ENCODE measurements at places on chromosomes 12 and 14.

DNA sequence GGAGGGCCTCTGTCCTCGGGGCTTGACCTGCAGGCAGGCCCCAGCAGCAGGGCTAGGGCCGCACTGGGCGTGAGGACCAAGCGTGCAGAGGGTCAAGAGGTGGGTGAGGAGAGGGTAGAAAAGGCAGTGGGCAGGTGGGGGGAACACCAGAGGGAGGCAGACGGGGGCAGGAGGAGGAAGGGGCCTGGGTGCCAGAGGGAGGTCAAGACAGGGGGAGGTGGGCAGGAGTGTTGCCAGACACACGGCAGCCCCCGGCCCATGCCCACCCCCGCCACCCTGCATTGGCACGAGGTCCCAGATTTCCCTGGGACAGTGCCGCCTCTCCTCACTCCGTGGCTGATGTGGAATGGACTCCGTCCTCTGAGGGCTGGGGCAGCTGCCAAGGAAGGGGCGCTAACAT, 8.2 kb downstream of the TMEM121 start:
- DNase-seq, result no peak

GRCh38 chr12:32970465-32971110, 74.0 kb upstream of the PKP2 start:
- DNase-seq, result no peak

DNA sequence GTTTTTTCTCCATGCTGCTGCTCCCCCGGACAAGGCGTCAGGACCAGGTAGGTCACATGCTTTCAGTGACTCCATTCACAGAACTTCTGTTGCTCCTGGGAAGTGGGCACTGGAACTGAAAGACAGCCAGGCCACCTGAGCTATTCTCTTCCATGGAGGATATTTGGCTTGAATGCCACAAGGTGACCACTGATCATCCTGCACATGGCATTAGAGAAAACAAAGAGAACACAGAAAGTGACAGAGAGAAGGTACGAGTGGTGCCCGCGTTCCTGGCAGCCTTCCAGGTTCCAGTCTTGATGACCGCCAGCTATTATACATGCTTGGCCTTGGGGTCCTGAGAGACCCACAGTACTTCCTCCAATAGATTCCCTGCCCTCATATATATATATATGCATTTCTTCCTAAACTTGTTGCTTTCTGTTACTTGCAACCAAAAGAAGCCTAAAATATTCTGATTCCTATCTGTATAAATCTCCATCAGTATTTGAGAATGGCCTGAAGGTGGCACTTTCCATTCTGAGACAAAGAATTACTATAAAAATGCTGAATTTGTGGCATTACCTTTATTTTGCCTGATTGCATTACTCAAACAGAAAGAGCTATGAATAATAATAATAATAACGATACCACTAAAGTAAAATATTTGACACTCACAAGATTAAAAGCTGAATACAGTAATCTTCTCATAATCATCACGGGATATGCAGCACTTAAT, 174.9 kb downstream of the FOXN3 start:
- DNase-seq, result no peak

DNA sequence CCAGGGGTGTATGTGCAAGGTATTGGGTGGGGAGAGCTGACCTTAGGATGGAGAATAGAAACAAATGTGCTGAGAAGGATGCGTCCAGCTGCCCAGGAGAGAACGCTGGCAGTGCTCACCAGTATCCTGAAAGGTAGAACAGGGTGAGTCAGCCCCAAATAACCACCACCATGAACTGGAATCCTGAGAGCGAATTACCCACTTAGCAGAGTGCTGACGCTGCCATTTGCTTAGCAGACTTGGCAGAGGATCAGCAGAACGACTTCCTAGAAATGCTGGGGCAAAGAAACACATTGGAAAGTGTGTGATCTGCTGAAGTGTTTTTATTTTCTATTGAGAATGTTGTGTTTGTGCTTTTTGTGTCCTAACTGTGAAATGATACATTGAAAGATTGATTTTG, 213.6 kb downstream of the ADGRD1 start:
- no peak for DNase-seq

- no peak for DNase-seq
Measured at GRCh38 chr14:92984082-92984788, 61.3 kb downstream of the CHGA start.

GRCh38 chr12:52495389-52495788, 2.3 kb upstream of the KRT6A start:
- no peak for DNase-seq

- DNase-seq, result no peak
Measured at GRCh38 chr14:27612121-27612520, 1014.3 kb upstream of the NOVA1 start.

DNA sequence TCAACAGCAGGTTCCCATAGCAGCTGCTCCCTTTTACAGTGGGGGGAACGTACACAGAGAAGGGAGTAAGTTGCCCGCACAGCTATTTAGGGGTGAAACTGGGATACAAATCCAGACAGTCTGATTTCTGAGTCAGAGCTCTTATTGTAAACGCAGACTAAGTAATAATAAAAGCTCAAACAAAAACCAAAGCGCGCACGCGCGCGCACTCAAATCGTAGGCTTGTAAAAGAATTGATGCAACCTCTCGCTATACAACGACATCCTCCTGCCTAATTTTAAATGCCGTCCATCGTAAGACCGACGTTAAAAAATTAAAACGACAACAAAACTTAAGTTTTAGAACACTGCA, 747 bp upstream of the DACT1 start:
- no peak for DNase-seq

DNA sequence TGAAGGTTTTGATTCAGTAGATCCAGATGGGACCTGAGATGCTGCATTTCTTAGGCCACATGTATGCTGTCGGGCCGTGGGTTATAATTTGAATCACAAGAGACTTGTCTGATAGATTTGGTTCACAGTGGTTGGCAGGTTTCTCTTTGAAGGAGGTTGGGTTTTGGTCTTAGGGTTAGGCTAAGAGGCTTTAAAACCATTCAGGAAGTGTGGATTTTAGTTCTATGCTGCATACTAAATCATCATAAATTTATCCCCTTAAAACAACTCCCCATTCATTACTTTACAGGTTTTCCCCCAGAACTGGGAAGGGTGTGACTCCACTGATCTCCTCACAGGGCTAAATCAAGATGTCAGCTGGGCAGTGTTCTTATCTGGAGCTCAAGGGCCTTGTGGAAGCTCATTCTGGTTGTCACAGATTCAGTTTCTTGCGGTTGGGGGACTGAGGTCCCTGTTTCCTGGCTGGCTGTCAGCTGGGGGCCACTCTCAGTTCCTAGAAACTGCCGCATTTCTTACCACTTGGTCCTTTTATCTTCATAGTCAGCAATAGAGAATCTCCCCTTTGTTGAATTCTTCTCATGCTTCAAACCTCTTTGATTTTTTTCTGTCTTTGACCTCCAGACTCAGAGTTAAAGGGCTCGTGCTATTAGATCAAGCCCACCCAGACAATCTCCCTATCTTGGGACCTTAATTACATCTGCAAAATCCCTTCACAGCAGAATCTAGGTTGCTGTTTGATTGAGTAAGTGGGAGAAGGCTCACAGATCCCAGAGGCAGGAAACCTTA, 20.6 kb upstream of the PCNX1 start:
- DNase-seq, result no peak

DNA sequence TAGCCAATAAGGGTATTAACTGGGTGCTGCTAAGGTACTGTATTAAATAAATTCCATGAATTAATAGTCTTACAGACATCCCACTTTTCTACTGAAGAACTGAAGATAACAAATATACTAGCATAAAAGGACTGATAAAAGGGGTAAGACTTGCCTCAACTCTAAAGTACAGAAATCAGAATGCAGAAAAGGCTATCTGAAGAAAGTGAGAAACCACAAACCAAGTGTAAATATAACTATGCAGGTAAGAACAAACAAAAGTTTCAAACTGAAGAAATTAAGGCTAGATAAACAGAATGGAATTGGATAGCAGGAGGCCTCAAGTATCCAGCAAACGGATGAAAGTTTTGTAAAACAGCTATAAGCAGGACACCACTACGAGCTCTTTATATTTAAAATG, 29.5 kb downstream of the YAF2 start:
- no peak for DNase-seq

DNA sequence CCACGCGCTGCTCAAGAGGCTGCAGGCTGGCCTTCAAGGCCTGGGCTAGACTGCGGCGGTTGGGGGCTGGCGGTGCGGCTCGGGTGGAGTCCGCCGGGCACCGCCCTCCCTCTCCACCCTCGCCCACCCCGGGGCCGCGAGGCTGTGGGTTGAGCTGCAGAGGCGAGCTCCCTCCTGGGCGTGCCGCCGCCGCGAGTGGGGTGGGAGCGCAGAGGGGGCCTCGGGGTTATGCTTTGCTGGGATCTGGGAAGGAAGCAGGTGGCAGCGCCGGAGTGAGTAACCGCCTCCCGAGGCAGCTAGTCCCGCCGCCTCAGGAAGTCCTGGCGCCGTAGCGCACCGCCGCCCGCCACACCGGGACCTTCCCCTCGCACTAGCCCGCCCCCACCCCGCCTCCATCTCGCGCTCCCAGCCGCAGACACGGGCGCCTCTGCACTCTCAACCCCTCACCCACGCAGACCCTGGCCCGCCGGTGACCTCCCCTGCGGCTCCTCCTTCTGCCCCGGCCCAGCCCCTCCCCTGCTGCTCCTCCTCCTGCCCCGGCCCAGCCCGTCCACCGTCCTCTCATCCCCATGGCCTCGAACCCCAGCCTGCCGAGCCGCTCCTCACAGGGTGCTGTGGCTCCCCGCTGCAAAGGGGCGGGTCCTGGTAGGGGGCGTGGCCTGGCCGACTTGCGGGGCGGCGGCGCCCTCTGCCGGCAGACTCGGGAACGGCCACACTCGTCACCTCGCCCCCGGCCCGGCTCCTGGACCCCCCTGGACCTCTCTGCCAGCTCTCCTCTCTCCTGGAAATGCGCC, 16.6 kb downstream of the TAMALIN start:
- DNase-seq, result peak; percentile 94

GRCh38 chr12:90244232-90244631, 535.6 kb upstream of the ATP2B1 start:
- no peak for DNase-seq

DNA sequence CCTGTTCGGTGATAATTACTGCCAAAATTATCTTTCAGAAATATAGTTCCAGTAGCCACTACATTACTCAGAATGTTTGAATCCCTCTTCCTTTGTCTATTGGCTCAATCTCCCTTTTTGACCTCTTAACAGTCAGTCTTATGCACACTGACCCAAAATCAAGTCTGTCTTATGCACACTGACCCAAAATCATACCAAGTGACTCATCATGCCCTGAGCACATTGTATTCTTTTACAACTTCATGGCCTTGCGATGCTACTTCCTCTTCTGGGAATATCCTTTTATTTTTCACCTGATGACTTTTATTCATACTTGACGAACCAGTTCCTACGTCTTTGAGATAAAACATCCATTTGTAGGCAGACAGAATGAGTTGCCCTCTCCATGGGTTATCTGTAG, 182.3 kb downstream of the NPAS3 start:
- no peak for DNase-seq

- no peak for DNase-seq
Measured at GRCh38 chr14:104158827-104159798, 20.7 kb downstream of the KIF26A start.

DNA sequence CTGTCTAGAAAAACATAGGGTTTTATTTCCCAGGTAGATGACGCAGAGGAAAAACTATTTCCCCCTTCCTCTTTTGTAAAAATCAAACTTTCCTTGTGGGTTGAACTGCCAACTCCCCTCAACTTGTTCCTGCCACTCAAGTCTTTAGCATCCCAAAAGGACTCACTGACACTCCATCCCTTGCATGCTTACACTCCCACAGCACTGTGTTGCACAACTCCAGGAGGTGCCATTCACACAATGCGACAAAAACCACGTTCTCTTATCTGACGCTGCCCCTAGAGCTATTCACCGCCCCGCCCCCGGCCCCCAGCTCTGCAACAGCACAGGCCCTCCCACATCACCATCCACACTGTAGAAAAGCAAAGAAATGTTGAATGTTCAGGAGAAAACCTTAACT, 16.9 kb upstream of the STON2 start:
- no peak for DNase-seq

DNA sequence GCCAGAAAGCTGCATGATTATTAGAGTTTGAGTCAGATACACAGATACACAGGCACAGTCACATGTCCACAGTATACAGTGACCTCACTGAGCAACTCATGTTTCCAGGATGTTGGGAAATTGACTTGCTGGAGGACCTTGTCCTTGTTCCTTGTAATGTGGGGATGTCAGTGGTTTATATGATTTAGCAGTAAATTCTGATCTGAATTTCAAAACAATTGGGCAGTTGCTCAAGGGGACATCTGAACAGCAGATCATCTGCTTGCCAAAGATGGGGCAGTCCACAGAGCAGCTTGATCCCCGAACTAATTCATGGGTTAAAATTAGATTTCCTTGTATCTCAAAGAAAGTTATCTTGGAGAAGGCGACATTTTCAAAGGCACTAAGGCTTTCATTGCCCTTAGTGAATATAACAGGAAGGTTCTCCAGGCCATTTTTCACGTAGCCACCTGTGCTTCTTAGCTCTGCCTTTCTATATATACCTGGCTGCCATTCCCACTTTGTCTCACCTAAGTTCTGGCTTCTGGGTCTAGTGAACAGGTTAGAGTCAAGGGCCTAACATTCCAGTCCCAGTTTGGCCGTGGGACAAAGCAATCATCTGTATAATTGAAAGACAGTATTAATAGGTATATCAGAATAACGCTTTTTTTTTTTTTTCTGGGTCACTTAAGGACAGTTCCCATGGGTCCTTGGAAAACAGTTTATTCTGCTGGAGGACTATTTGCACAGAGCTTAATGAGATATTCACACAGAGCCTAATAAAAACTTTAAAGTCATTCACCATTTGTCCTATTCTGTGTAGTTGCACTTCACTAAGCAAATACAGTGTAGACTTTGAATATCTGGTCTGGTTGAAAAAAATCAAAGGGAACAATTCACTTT, 64.9 kb upstream of the STRN3 start:
- no peak for DNase-seq

- DNase-seq, result no peak
Measured at GRCh38 chr12:116759783-116760621, 21.9 kb downstream of the RNFT2 start.

DNA sequence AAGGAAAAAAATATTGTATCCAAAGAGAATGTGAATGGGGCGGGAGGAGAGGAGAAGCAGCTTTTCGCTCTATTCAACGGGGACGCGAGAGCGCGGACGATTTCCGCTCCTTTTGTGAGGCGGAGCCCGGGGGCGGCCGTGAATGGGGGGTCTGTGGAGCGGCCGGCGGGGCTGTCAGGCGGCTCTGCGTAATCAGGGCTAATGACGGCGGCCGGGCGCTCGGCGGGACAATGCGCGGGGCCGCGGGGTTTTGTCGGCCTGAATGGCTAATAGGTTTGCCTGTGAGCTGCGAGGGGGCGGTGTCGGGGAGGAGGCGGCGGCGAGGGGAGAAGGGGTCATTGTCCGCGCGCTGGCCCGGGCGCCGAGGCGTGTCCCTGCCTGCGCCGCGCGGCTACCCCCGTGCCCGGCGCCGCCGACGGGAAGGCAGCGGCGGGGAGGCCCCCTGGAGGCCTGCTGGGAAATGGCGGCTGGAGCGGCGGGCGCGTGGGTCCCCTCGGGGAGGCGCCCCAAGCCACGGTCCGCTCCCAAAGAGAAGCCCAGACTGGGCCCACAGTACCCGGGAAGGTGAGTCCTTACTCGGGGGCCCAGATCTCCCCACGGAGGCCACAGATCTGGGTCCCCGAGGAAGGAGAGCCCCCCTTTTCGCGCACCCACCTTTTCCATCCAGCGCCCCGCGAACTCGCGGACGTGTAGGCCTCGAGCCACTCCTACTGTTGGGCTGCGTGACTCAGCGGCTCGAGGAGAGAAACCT, 6.0 kb downstream of the SIX6 start:
- DNase-seq, result peak; percentile 85

GRCh38 chr14:65304963-65305362, 107.6 kb upstream of the FUT8 start:
- DNase-seq, result no peak
